Esophagus muscularis mucosa (tissue), 4 donors: ENCODE measurements at places on chromosomes 4 and X. TPM values are rescaled to one million over a fixed set of nuclear protein-coding genes. Genes with fewer than 3 reads are reported as not detected.

The NPY5R gene
- not detected for total RNA-seq

GRCh38 chrX:133970076-133970475, 15.3 kb downstream of the GPC3 start:
- DNase-seq: no peak

DNA sequence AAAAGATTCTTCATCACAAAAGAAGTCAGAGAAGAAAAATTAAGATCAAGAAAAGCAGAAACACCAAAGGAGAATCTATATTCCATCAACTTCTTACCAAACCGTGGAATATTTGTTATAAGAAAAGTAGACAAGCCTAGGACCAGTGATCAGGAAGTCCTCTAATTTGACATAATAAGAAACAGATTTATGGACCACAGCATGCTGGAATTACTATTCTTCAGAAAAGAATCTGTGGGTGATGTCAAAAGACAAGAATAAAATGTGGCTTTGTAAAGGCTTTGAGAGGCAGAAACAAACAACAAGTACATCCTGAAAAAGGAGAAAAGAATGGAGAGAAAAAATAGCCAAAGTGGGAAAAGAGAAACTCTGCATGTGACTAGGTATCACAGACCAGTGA, 123.3 kb downstream of the SLC10A7 start:
- no peak for DNase-seq

DNA sequence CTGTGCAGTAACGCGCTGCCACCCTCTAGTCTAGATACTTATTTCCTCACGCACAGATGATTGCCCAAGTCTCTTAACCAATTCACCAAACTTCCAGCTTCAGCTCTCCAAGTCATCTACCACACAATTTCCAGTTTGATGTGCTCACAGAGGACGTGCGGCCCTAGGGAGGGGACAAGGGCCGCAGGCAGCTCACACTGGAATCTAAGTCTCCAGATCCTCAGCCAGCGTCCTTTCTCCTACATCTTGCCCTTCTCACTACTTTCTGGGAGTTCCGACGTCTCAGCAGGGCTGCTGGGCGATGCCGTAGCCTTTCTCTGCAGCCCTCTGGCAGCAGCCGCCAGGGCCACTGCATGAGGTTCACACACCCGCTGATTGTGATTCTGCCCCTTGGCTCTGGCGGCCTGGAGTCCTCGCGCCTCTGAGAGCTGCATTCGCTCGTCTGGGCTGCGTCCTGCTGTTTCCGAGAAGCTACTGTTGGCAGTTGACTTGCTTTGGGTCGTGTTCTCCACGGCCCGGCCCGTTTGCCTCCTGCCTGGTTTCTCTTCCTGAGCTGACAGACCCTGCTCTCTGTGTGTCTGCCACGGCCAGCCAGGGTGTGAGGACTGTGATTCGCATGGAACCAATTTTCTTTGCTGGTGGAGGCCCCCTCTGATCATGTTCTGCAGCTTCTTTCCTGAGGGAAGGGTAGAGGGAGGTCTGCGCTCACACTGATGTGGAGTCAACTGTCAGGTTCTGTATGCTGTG, 14.1 kb upstream of the TMEM131L start:
- DNase-seq: no peak

GRCh38 chr4:155615081-155615887, 51.4 kb upstream of the GUCY1A1 start:
- no peak for DNase-seq
